ENCODE measurements at places on chromosomes 2 and 18.

DNA sequence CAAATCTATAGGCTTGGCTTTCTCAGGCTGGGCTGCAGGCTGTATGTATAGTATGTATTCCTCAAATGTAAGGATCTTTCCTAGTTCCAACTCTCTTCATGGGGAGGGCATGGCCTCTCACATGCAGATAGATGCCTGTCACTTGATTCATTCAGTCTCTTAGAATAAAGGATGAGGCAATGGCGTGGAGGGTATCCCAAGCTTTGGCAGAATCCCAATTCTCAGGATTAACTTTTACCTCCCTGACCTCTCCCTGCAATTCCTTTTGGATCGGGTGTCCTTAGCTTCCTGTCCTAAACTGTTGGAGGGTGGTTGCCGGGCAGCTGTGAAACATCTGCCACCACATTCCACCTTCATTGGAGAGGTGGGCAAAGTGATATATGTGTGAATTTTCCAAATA is 80.3 kb downstream of the INSIG2 start:
- no peak for DNase-seq

- no peak for DNase-seq
These were observed 124.9 kb upstream of the PIEZO2 start for GRCh38 chr18:11274144-11274794.

DNA sequence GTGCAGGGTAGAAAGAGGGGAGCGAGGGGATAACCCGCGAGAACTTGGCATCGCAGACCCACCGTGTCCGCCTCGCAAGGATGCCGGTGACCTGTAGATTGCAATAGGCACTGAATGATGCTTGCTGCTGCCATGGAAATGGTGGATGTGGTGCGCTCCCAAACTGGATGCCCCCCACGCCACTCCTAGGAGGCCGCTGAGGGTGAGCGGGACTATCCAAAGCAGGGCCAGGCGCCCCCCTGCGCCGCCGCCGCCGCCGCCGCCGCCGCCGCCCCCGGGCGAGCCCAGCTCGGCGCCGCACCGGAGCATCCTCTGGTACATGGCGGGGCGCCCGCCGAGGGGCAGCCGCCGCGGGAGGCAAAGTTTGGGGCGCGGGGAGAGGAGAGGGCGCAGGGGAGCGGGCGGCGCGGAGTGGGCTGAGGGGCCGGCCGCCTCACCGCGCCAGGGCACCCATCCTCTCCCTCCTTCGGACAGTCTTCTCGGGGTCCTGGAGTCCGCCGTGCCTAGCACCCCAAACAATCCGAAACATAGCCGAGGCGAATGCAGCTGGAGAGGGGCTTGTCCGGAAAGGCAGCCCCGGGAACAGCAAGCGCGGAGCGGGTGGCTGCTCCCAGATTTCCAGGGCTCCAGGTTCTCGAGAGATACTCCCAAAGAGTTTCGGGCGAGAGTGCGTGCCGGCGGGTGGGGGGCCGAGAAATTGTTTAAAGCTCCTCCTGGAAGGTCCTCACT is 685.1 kb downstream of the NRXN1 start:
- DNase-seq = no peak

DNA sequence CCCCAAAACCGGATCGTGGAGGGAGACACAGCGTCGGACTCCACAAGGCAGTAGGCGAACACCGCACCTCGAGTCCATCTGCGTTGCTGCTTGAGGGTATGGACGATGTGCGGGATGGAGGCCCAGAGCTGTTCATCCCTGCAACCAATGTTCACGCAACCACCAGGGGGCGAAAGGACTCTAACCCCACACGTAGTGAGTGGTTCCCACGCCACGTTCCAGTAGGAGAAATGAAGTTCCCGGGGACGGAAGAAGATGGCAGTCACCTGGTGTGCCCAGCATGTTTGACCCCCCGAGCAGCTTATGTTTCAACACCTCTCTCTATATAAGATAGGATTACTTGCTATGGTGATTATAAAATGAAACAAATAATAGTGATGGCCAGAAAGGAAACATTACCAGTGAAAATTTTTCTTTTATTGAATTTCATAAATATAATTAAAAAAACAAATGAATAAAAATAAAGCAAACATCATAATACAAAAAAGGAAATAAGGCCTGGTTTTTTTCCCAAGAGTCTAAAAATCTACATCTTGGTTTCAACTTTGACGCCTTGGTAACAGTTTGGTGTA is 184.3 kb downstream of the SH3BP4 start:
- DNase-seq = peak; percentile 19
